ENCODE measurements at places on chromosomes 3 and 15. TPM values are rescaled to one million over a fixed set of nuclear protein-coding genes. Genes with fewer than 3 reads are reported as not detected.

The CCR1 gene
- total RNA-seq: 6.4 TPM

The LSAMP gene
- total RNA-seq: 5.7 TPM

DNA sequence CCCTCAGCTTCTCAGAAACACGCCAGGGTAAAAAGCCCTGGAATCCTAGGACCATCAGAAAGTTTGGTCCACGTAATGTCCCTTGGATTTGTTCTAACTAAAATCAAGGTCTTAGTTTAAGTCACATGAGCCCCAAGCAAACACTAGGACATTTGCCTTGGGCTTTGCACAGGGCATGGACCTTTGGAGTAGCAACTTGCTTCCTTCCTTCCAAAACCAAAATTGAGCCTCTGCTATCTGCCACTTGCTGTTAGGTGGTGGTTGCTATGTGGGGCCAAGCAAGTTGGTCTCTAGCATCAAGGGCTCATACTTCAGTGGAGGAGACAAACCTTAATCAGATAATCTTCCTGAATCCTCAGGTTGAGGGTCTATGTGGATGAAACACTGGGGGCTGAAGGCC lies 4.0 kb upstream of the DAG1 start:
- no peak for DNase-seq

DNA sequence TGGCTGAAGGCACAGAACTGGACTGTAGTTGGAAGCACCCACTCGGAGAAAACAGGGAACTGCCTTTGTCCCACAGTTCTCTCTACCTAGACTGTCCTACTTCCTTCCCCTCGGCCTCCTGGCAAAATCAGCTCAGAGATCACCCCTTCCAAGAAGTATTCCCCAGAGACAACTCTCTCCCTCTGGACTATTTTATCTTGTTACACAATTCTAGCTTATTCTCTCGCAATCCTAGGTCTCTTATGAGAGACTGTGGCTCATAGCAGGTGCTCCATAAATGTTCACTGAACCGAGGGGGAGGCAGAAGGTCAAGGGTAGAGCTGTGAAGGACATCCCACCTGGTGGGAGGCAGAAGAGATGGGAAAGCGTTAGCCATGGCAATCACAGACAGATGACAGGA lies 10.6 kb downstream of the HEG1 start:
- DNase-seq: no peak

DNA sequence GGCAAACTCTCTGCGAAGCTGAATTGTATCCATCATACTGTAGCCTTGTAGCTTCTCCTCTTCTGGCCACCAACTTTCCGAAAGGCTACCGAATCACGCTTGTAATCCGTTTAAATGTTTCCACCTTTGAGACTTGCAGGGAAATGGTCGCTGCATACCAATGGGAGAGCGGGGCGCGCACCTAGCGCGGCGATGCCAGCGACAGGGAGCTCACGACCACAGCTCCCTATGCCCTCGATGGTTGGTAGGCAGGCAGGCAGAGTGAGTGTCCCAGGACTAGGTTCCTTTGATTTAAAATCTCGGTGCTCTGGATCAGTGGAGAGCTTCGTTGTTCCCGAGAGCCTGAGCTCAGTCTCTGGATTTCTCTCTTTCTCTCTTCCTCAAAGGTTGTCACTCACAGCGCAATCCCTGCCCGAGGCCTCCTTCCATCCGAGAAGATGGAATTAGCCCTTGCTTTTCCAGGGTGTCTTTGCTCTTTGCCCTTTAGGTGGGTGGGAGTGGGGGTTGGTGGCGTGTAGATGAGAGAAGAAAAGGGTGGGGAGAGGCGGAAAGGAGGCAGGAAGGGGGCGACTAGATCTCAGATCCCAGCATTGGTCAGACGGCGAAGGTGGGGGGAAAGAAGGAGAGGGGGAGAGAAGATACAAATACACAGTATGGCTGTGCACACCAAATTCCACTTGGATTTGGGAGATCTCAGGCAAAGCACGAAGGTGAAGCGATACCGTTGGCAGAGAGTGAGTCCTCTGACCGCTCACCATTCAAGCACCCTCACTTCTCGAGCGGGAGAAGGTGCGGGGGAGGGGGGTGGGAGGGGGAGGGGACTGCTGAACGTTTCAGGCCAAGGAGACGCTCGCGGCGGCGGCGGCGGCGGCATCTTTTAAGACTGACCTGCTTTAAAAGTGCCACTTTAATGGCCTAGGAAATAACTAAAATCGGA lies at the start of gene SLITRK3:
TSS of gene SLITRK3 (minus strand) at position 745 of the 937 bp plus-strand sequence. CDS start 5,554 bp downstream, outside the sequence.
- no peak for DNase-seq

GRCh38 chr3:12613250-12613649 lies 50.7 kb downstream of the RAF1 start:
- DNase-seq: no peak

DNA sequence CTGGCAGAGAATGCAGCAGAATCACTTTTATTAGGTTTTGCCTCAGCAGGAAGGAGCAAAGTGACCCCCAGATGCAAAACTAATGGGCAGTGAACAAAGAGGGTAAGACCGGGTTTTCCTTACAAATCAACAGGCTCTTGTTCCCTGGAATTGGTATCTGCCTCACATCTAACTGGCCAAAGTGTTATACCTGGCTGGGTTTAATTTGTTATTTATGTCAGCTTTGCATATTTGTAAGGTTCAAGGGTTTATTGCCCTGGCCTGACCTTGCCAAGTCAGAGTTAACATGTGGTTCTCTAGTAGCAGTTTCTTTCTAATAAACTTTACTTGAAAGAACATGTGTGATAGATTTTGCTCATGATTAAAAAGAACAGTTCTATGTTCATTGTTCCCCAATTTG lies 431.7 kb upstream of the NR2F2 start:
- DNase-seq: no peak

DNA sequence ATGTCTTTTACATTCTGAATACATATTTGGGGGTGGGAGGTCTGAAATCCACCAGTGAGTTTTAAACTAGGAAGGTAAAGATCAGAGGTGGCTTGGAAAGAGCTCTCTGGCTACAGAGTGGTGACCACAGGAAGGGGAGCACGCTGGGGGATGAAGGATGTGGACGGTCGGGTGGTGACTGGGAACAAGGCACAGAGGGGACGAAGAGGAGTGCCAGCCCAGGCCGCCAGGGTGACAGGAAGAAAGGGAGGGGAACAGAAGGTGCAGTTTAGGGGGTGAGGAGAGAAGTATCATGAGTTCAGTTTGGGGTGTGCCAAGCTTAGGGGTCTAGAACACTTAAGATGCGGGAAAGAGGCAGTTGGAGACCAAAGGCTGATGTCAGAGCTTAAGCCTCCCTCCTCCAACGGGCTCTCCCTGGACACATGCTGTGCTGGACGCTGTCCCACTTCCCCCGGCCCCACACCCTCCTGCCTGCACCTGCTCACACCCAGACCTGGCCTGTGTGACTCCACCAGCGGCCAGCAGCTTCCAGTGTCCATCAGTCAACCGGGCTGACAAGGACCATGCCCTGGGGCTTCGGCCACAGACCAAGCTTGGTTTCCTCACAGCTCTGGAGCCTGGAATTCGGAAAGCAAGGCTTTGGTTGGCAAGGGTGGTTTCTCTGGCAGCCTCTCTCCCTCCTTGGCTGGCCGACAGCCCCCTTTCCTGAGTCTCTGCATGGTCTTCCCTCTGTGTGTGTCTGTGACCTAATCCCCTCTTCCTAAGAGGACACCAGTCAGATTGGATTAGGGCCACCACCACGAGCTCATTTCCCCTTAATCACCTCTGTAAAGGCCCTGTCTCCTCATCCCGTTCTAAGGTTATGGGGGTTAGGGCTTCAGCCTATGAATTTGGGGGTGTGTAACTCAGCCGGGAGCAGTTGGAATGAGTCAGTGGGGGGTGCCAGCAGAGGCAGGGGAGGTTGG lies 120.4 kb upstream of the IQSEC1 start:
- no peak for DNase-seq

DNA sequence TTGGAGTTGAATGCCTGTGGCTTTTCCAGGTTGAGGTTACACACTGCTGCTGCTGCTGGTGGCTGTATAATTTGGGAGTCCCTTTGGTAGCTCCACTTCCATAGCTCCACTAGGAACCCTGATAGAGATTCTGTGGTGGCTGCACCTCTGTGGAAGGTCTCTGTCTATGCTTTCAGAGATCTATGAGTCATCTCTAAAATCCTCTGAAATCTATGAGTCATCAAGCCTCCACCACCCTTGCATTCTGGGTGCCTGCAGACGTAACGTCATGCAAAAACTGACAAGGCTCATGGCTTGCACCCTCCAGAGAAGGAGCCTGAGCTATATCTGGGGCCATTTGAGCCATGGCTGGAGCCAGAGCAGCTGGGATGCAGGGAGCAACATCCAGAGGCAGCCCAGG lies 1037.0 kb upstream of the CFAP20DC start:
- DNase-seq: no peak

GRCh38 chr3:133113526-133113925 lies 75.3 kb downstream of the TMEM108 start:
- DNase-seq: no peak

The EPHB3 gene
- total RNA-seq: 4.0 TPM

The SLC28A2 gene
- total RNA-seq: not detected

The SCAPER gene
- total RNA-seq: 34.1 TPM

DNA sequence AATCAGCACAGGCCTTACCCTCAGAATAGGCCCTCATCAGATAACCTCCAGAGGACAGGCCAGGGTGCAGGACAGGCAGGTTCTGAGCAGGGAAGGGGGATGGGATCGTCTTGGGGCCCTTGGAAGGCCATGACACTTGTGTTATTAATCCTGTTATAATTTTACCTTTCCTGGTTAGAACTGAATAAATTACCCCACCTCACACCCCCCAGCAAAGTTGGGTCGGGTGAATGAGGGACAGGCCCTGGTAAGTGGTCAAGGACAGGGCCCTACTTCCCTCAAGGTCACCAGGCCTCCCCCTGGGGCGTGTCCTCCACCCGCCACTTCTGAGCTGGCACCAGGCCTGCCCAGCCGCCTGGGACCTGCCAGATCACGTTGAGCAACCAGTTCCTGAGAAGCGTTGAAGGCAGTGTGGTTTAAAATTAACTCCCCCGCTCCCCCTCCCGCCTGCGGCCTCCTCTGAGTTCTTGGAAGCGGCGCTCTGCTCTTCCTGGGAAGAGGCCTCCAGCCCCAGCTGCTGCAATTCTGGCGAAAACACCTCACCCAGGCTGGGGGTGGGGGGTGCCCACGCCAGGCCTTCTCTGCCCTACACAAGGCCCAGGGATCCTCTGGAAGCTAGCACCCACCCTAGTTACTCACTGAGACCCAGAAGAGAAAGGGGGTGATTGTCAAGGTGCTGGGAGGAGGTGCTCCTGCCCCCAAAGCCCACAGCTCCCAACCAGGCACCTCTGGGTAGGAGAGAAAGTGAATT lies 10.6 kb downstream of the CISH start:
- DNase-seq: peak; percentile 97

DNA sequence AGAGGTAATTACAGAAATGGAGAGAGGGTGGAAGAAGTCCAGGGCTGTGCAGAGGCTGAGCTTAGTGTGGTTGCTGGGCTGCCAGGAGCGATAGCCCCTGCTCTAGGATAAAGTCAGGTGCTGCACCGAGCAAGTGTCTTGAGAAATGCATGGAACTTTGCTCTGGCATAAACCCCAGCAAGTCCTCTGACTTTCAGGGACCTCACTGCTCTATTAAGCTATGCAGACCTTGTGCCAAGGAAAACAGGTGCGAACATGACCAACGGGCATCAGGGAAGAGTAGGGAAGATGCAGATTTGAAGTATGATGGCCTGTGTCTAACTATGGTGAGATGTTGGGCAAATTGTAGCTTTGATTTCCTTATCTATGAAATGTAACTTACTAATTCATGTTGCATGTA lies 416.8 kb downstream of the NR2F2 start:
- no peak for DNase-seq

DNA sequence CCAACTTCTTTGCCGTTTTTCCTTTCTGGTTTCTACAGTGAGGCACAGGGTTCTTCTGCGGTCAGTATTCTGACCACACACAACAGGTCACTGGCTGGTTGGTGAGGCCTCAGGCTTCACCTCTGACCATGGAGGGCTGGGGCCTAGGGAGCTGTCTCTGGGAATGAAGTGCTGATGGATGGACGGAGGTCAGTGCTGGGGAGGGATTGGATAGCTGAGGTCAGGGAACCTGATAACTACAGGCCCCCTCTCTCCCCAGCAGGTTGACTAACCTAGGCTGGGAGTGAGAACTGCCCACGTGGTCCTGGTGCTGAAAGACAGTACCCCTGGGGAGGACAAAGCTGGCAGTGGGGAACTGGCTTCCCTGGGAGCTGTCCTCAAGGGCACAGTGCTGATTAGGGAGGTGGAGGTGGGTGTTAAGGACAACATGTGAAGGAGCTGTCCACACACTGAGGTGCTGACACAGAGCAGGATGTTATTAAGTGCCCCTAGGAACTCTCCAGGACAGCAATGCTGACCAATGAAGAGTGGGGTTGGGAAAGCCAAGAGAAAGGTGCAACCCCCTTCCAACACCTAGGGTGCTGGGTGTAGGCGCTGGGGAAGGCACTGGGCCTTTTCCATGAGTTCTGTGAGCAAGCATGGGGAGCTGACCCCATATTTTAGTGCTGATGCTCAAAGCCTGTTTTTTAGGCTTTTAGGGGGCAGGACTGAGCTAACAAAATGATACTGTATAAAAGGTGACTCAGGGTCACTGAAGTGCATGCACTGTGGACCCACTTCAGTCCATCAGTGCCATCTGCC lies 45.2 kb downstream of the ATP2B2 start:
- DNase-seq: peak; percentile 66

DNA sequence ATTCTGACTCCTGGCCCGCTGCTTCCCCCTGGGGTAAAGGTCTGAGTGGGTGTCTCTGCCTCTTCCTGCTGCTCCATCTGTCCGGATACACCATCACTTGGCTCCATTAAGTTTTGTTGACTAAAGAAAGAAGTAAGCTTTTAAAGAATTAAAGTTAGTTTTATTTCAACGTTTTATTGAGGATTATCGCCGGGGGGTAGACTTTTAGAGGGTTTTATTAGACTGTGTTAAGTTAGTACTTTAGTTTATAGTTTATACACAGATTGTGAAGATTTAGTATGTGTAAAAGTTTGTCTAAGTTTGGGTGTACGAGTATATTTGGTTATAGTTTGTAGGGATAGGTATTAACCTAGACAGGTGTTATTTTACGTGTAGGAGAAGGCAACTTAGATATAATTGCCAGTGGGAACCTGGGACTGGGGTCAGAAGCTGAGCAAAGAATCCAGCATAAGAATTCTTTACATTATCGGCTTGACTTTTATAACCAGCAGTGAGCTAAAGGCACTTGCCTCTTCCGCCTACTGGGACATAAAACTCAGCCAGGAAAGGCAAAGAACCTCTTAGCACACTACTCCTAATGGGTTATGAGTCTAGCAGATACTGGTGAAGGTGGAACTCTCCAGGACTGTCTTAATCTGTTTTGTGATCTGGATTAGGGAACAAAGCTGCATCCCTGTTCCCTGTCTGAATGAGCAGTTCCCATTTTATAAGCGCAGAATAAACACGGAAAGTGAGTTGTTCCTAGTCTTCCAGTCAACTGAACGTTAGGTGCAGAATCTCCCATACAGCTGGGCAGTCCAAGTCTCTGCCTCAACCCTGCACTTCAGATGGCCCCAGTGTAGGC lies 131.3 kb downstream of the FAM43A start:
- DNase-seq: no peak

DNA sequence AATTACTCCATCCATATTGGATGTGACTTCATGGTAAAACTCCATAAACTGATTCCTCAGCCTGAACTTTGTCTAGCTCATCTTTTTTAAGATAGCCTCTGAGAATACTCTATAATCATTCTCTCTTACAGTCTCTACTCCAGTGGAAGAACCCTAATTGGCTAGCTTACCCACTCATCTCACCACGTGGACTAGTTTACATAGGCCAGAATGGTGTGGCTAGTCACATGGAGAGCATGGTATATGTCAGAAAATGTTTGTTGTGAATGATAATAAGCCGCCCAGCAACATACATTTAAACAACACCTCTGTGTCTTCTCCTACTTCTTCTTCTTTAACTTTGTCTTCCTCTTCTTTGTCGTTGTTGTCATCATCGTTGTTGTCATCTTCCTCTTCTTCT lies 389.2 kb upstream of the LRRC3B start:
- DNase-seq: no peak

The SI gene
- total RNA-seq: not detected
